ENCODE measurements at places on chromosomes 6 and 20.

GRCh38 chr6:125714441-125715090 is 34.9 kb upstream of the HEY2 start:
- H3K27ac ChIP-seq: no peak overlapping the region
- H3K27me3 ChIP-seq: peaks cover 5% of the 10 kb centered on the region
- H3K4me3 ChIP-seq: no peak overlapping the region

- no peak overlapping the region for H3K4me3 ChIP-seq
- no peaks in the 10 kb centered on the region for H3K27me3 ChIP-seq
- no peak for DNase-seq
- no peak overlapping the region for H3K27ac ChIP-seq
- H3K36me3 ChIP-seq: peaks cover 9% of the 10 kb centered on the region
- peaks cover 7% of the 10 kb centered on the region for H3K4me1 ChIP-seq
Measured at GRCh38 chr6:37323580-37323979, 30.2 kb upstream of the RNF8 start.

- peaks cover 44% of the 10 kb centered on the region for H3K4me1 ChIP-seq
- H3K4me3 ChIP-seq: no peak overlapping the region
- DNase-seq: no peak
- peaks cover 16% of the 10 kb centered on the region for H3K27me3 ChIP-seq
- peaks cover 5% of the 10 kb centered on the region for H3K36me3 ChIP-seq
Measured at GRCh38 chr6:117546674-117547073, 55.6 kb downstream of the GOPC start.

DNA sequence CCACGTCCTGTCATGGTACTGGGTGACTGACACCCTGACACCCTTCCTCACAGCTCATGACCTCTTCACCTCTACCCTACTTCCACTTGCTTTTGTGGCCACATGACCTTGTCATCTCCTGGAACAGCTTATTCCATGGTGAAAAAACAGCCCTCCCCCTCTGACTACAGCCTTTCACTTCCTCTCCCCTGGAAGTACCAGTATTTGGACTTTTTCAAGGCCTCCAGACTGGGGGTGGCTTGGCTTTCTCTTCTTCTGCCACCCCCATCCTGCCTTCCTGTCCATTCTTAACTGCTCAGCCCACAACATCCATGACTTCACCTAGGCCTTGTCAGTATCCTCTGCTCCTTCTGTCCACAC is 168.4 kb downstream of the CARMIL1 start:
- no peak overlapping the region for H3K27ac ChIP-seq
- no peak for DNase-seq
- no peak overlapping the region for H3K4me3 ChIP-seq
- H3K36me3 ChIP-seq: peaks cover 10% of the 10 kb centered on the region
- H3K27me3 ChIP-seq: no peaks in the 10 kb centered on the region
- H3K4me1 ChIP-seq: peaks cover 24% of the 10 kb centered on the region

- H3K4me3 ChIP-seq: no peak overlapping the region
- no peak for DNase-seq
- no peak overlapping the region for H3K27ac ChIP-seq
- H3K36me3 ChIP-seq: peaks cover 17% of the 10 kb centered on the region
Measured at GRCh38 chr20:51379601-51380341, 162.7 kb downstream of the NFATC2 start.

DNA sequence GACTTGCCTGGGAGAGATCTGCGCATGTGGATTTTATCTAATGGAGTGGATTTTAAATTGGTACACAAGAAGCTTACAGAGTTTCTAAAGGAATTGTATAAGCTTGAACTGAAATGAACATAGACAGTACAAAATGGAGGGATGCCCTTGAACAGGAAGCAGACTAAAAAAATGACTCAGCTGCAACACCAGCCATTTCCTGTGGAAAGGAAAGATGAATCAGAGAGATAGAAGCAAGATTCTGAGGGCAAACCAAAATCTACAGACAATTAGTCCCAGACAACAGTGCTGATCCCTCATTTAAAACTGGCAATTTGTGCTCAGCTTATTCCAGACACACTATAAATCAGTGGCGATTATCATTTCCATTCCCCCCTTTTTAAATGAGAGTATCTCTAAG is 114.6 kb upstream of the TCF21 start:
- no peaks in the 10 kb centered on the region for H3K36me3 ChIP-seq
- H3K27ac ChIP-seq: no peak overlapping the region
- DNase-seq: no peak
- peaks cover 3% of the 10 kb centered on the region for H3K4me1 ChIP-seq
- no peak overlapping the region for H3K4me3 ChIP-seq
- peaks cover 4% of the 10 kb centered on the region for H3K27me3 ChIP-seq

- peaks cover 91% of the 10 kb centered on the region for H3K4me1 ChIP-seq
- no peak for DNase-seq
- no peaks in the 10 kb centered on the region for H3K27me3 ChIP-seq
- peaks cover 86% of the 10 kb centered on the region for H3K36me3 ChIP-seq
Measured at GRCh38 chr20:48709744-48710143, 118.1 kb downstream of the PREX1 start.

DNA sequence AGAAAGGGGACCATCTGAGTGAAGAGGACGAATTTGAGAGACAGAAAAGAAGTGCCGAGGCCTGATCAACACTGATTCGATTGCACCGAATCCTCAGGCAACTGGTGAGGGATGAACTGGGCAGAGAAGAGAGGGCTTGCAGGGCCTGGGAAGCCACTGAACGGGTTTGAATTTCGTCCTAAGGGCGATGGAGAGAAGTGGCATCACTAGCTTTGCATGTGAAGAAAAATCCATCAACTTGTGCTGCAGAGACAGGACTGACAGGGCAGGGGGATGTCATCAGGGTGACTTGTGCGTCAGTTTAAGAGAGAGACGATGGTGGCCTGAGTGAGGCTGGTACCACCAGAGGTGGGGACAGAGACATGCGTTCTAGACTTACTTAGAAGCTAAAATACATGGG is 73.7 kb upstream of the SLC22A23 start:
- no peak for DNase-seq
- H3K27ac ChIP-seq: no peak overlapping the region
- H3K4me1 ChIP-seq: no peaks in the 10 kb centered on the region
- H3K4me3 ChIP-seq: no peak overlapping the region

All from activated CD8-positive, alpha-beta T cell treated with anti-CD3 and anti-CD28 coated beads, Interleukin-2, amount 10 ng/mL, durations not matched to agents 7 days and 5 days (primary cell).